Astrocyte (in vitro differentiated cells and primary cell): ENCODE measurements at places on chromosomes 5 and 9. TPM values are rescaled to one million over a fixed set of nuclear protein-coding genes. Genes with fewer than 3 reads are reported as not detected.

The RGS7BP gene
- 0.07 and 0.12 TPM in 2 replicates for total RNA-seq

DNA sequence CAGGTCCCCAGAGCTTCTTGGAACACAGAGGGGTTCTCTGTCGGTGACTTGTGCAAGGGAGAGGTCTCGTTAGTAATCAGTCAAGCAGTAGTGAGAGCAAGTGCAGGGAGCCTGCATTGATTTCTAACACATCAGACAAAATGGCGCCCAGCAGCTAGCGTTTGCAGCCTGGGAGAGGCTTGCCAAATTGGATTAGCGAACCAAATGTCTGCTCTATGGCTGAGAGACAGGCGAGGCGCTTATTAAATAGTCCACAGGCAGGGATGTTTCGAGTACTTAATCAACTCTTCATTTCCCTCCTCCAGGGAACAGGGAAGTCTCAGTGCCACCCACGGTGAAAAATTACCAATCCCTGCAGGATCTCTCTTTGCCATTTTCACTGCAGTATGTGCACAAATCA is 131.4 kb upstream of the SHB start:
- no peak for DNase-seq

- no peak for DNase-seq
Observed at GRCh38 chr5:23528677-23529076, 21.3 kb downstream of the PRDM9 start.

GRCh38 chr5:111930905-111931461 is 174.0 kb upstream of the NREP start:
- peak; percentile 87 for DNase-seq

- DNase-seq = no peak
Observed at GRCh38 chr9:79660615-79661014, 88.8 kb downstream of the TLE4 start.

The GRIA1 gene
- 4.2 and 5.4 TPM in 2 replicates for total RNA-seq

The DMGDH gene
- total RNA-seq = not detected in 2 replicates

DNA sequence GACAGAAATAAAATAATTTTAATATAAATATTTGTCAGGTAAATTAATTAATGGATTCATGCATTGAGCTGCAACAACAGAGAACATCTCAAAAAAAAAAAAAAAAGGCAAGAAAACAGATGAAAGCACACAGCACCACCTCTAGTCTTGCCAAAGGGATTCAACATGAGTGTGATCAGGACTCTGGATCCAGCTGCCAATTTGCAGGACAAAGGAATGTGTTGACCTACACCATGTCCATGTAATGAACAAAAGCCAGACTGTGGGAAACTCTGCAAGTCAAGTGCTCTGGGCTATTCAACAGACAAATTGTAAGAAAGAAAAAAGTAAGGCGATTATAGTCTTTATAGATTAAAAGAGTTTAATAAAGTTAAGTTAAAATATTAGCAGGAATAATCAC is 769.3 kb downstream of the TLR4 start:
- no peak for DNase-seq

The LAMC3 gene
- total RNA-seq = 0.20 and 0.55 TPM in 2 replicates

- no peak for DNase-seq
Observed at GRCh38 chr5:91061946-91062562, 321.1 kb downstream of the ARRDC3 start.

DNA sequence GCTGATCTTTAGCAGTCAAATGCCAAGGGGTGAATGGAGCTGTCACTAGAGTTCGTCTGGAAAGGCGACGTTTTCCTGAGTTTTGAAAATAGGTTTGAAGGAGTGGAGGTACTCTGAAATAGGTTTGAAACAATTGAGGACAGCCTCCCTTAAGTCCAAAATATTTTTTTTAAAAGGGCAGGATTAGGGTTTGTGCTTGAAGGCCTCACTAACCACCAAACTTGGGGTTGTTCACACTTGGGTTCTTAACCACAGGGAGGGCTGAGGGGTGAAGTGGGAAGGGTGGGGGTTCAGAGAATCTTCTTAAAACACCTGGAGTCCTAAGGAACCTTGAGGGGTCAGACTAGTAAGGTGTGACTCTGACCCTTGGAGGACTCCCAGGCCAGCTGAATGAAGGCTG is 3.5 kb upstream of the PCDH12 start:
- DNase-seq = no peak

- DNase-seq = no peak
Observed at GRCh38 chr5:1320436-1321344, 24.2 kb downstream of the CLPTM1L start.

The PALM2AKAP2 gene
- 58.1 and 61.3 TPM in 2 replicates for total RNA-seq

DNA sequence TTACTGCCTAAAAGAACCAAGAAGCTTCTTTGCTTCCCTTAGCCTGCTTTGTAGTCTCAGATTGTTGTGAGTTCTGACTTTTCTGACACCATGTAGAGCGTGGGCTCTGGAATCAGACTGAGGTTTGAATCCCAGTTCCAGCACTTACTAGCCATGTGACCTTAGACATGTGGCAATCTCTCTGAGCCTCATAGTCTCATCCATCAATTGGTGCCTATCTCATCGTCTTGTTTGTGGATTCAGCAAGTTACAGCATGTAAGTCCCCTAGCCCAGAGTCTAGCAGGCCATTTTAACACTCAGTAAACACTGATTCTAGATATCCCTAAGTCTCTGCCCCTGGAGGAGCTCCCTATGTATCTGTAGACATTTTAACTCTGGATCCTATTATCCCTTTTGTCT is 94.7 kb downstream of the ANGPTL2 start:
- DNase-seq = no peak

GRCh38 chr5:75337366-75338021 is 474 bp downstream of the HMGCR start:
- DNase-seq = no peak

DNA sequence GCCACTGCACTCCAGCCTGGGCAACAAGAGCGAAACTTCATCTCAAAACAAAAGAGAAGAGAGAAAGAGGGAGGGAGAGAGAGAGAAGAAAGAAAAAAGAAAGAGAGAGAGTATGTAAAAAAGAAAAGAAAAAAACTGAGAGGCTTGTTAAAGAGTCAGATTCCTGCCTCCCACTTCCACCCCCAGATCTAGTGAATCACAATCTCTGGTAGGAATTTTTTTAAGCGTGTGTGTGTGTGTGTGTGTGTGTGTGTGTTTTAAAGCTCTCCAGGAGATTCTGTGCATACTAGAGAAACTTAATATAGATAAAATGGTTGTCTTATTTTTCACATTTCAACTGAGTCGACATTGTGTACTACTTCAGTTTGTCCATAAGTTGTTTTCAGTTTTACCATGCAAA is 32.0 kb downstream of the SAR1B start:
- peak; percentile 85 for DNase-seq

The GZMA gene
- total RNA-seq = 1.7 and 2.6 TPM in 2 replicates

DNA sequence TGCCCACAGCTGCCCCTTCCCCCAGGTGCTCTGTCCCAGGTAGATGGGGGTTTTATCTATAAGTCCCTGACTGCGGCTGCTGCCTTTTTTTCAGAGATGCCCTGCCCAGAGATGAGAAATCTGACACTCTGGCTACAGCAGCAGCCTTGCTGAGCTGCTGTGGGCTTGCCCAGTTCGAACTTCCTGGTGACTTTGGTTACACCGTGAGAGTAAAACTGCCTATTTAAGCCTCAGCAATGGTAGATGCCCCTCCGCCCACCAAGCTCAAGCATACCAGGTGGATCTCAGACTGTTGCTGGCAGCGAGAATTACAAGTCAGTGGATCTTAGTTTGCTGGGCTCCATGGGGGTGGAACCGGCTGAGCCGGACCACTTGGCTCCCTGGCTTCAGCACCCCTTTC is 56.8 kb downstream of the MINAR2 start:
- no peak for DNase-seq

The NUTM2F gene
- not detected in 2 replicates for total RNA-seq

GRCh38 chr9:69199769-69200470 is 25.8 kb downstream of the TJP2 start:
- peak; percentile 71 for DNase-seq

The PRKAA1 gene
- total RNA-seq = 65.6 and 70.3 TPM in 2 replicates

DNA sequence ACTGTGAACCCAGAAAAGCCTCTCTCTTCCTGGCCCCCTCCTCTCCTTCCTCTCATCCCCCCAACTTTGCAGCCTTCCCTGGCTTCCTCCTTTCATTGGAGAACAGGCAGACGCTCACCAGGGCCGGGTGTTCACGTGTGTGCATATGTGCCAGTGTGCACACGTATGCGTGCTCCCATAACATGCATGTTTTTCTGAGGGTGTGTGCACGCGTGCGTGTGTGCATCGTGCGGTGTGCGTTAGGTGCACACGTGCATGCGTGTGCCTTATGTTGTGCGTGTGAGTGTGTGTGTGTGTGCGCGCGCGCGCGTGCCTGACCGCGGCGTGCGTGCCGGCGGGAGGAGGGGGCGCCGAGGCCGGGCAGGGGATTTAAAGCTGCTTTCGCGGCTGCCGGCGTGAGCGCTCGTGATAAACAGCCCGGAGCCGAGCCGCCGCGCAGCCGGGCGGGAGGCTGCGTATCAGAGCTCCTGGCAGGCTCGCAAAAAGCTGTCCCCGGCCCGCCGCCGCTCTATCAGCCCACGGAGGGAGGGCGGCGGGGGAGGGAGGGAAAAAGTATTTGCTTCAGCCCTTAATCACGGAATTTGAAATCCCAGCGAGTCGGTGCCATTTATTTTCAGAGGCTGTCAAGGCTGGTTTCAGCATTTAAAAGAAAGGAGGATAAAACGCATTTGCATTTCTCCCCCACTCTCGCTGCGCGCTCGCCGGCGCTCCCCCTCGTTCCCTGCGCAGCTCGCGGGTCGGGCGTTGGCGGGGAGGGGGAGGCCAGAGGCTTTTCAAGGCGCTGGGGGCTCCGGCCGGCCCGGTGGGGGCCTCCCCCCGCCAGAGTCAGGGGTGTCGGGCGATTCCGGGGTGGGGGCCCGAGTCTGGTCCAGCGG is 183.9 kb downstream of the C9orf50 start:
- peak; percentile 60 for DNase-seq

The KIF2A gene
- total RNA-seq = 70.1 and 79.1 TPM in 2 replicates

The MROH2B gene
- not detected in 2 replicates for total RNA-seq

The PLEKHG4B gene
- total RNA-seq = 6.1 and 8.1 TPM in 2 replicates

The NR5A1 gene
- 0.26 TPM in 1 of 2 replicates, not detected in the other for total RNA-seq

DNA sequence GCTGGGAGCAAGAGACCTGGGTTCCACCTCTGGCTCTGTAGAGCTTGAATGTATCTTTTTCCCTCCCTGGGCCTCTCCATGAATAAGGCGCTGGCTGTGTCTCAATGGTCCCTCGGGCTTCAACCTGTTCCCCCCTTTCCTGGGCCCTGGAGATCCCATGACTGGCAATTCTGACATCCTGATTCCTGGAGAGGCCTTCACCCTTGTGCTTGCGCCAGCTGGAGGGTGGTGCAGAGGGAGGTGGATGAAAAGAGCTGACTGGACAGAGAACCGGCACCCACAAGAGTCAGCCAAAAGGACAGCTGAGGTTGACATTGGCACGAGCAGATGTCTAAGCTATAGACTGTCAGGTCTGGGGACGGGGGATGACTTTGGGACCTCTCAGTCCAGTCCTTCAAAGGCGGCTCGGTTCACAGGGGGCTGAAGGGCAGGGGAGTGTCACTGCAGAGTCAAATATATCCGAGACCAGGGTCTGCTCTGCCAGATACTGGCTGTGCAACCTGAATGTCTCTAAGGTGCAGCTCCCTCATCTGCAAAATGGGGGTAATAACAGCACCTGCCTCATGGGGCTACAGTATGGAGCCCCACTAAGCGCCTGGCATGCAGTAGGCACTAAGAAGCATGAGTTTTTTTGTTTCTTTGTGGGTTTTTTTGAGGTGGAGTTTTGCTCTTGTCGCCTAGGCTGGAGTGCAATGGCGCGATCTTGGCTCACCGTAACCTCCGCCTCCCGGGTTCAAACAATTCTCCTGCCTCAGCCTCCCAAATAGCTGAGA is 13.8 kb downstream of the DNM1 start:
- no peak for DNase-seq

The NSUN2 gene
- 71.5 and 78.8 TPM in 2 replicates for total RNA-seq

DNA sequence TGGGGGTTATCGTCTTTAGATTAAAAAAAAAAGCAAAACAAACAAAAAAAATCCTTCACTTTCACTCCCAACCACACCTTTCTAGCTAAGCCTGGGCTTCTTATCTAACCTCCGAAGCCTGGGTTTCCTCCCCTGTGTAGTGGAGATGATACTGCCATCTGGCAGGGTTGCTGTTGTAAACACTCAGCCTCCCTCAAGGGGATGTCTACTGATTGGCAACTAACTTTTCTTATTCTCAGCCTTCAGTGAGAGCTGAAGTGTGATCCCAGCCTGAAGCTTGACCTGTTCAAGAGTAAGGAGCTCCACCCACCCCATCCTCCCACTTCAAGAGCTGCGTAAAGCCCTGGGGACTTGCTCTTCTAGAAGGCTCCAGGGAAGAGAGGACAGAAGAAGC is 21.5 kb upstream of the WWC1 start:
- no peak for DNase-seq

DNA sequence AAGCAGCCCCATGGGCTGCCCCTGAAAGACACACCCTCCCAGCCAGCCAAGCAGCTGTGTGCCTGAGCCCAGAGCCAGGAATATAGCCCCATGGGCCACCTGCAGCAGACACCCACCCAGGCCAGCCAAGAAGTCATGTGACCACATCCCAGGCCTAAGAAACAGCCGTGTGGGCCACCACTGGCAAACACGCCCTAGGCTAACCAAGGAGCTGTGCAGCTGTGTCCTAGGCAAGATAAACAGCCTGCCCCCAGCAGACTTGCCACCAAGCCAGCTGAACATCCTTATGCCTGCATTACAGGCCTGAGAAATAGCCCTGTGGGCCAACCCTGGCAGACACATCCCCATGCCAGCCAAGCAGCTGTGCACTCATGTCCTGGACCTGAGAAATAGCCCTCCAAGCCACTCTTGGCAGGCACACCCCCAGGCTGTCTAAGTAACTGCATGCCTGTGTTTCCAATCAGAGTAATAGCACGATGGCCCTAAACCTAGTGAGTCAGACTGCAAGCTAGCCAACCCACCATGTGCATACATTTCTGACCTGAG is 143.0 kb downstream of the ADAMTS6 start:
- peak; percentile 46 for DNase-seq

The KCNMB1 gene
- total RNA-seq = 0.14 and 0.31 TPM in 2 replicates

GRCh38 chr9:137295238-137295811 is 6.7 kb downstream of the NRARP start:
- DNase-seq = no peak

- no peak for DNase-seq
Observed at GRCh38 chr5:126852841-126853271, 75.9 kb downstream of the LMNB1 start.
